AG09319 (cell line): ENCODE measurements at places on chromosomes 6 and 20.

- DNase-seq = no peak
These were observed 9.7 kb upstream of the CCN6 start for GRCh38 chr6:112044196-112044595.

GRCh38 chr6:2820415-2820814 is 21.2 kb downstream of the SERPINB1 start:
- no peak for DNase-seq

DNA sequence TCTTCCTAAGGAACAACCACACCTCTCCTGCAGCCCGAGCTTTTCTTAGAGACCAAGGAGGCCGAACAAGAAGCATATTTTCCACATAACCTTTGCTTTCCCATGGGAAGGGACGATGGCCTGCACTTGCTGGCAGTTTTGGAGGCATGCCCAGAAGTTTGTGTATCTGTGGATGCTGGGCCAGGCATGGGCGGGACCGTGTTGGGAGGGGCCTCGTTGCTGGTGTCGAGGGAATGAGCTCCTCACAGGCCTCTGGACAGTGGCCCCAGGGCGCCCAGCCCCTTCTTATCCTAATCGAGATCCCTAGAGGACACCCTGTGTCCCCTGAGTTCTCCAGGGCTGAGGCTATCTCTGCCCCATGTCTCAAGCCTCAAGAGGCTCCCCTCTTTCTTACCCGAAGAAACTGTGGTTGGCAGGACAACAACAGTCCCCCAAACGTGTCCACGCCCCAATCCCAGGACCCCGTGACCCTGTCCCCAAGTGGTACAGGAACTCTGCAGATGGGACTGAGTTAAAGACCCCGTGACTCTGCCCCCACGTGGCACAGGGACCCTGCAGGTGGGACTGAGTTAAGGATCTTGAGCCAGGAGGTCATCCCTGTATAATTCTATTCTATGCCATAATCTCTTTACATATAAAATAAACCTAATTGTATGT is 99.5 kb upstream of the BHLHE23 start:
- DNase-seq = no peak

DNA sequence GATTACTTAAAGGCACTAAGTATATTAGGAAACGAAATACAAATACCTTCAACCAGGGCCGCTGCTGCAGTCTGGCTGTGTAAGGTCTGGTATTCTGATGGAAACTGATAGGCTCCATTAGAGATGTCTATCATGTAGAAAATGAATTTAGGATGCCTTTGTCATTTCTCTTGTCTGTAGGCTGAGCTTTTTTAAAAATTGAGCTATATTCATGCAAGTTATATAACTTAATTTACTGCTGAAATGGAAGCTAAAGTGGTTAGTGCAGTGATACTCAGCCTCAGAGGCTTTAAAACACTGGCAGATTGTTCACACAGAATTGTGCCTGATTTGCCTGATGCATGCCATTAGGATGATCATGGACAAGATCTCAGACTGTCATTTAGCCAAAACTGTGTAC is 286.2 kb upstream of the QKI start:
- no peak for DNase-seq

DNA sequence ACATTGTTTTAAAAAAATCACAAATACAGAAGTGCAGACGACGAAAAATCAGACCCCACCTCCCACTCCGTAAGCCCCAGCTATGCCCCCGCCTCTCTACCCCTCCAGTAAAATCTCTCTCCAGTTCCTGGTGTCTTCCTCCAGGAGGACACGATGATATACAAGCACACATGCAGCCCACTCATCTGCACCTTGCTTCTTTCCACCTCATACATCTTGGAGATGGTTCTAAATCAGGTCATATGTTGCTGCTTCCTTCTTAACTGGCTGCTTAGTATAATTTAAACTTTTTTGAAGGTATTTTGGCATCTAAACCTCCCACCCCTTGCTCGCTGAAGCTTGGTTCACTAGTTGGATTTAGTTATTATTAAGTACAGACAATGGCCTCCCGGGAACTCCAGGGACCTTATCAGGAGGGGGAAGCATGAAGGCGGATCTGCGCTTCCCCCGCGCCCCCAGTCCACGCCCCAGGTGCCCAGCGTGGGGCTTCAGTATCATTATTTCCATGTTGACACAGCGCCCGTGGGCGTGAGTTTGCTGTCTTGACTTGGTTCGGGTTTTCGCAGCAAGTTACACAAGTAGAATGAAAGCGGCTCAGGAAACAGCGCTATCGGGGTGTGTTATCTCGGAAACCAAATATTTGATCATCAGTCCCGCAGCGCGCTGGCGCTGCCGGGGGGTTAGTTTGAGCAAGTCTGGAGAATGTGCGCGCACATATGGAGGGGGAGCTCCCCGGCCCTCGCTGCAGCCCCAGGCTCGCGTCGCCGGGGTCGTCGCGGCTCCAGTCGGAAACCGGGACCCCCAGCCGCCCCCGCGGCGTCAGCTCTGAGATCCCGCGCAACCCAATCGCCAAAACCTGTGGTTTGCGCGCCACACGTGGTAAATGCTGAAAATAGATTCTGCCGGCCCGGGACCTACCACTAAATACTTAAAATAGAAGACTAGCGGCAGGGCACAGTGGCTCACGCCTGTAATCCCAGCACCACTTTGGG is 2.3 kb downstream of the BMP7 start:
- DNase-seq = no peak

DNA sequence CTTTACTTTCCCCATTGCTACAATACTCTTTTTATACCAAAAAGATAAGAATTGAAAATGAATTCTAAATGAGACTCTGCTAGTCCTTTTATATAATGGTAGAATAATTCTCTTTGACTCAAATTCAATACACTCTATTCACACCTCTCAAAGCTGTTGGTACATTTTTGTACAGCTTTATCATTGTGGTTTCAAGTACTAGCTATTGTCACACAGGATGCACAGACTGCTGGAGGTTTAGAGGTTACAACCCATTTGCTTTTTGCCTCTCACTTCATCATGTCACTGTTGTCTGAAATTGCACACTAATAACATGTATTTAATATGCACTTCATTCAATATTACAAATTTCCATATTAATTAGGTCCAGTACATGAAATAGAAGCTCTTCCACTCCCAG is 442.2 kb upstream of the ARID1B start:
- no peak for DNase-seq
